Stimulated activated CD8-positive, alpha-beta memory T cell treated with anti-CD3 and anti-CD28 coated beads, Interleukin-7, amount 100 ng/mL, for 48 hours (primary cell): ENCODE measurements at places on chromosomes 3 and 15.

- DNase-seq, result no peak
These were observed 23.3 kb upstream of the C15orf39 start for GRCh38 chr15:75178171-75178937.

DNA sequence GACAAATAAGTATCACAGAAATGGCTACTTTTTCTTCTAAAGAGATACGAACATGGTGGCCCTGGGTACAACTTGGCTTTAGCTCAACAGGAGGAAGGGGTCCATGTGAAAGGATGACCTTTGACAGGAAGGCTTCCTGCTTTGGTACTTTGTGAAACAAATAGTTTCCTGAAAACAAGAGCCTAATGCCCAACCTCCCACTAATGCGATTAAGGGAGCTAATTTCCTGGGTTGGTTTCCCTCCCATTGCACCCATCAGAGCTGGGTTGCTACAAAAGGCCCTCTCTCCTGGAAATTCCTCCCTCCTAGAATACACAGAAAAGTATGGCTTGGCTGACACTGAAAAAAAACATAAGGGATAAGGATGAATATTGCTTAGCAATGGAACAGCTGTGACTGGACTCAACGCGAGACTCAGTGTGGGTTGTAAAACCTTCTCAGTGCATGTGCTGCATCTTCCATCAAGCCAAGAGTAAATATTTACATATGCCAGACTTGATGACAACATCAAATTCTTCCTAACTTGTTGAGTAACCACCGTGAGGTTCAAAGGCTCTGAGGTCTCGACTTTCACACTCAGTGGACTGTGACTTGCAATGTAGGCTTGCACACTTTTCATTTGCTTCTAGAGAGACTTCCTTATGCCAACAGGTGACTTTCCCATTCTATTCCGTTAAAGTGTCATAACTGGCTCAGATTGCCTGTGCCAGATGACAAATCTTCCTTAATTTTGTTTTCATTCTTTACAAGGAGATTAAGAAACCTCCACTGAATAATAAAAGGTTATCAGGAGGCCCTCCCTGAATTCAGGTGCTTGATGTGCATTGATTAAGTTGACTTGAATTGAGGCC, 60.1 kb downstream of the ADAMTS9 start:
- DNase-seq, result no peak

DNA sequence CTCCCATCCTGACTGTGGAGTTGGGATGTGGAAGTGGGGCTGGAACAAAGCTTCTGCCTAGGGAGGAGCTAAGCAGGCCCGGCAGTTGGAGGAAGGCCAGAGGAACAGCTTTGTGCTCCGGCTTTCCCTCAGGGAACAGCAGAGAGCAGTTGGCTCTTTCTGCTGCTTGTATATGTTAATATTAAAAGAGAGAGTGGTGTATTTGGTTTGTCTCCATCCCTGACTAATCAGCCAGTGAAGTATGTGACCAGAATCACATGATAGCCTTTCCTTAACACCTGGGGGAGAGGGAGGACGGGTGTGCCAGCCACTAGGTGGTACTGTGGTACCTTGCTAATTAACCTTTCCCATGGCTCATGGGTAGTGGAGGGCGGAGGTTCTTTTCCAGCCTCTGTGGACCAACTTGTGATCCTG, 10.0 kb downstream of the EIF2B5 start:
- no peak for DNase-seq

GRCh38 chr15:60325905-60326304, 71.9 kb downstream of the ANXA2 start:
- DNase-seq, result no peak

GRCh38 chr15:92812271-92812670, 87.9 kb upstream of the CHD2 start:
- no peak for DNase-seq

GRCh38 chr3:148451969-148452368, 245.7 kb upstream of the AGTR1 start:
- no peak for DNase-seq

GRCh38 chr3:15052335-15053242, 12.5 kb downstream of the MRPS25 start:
- DNase-seq, result no peak

DNA sequence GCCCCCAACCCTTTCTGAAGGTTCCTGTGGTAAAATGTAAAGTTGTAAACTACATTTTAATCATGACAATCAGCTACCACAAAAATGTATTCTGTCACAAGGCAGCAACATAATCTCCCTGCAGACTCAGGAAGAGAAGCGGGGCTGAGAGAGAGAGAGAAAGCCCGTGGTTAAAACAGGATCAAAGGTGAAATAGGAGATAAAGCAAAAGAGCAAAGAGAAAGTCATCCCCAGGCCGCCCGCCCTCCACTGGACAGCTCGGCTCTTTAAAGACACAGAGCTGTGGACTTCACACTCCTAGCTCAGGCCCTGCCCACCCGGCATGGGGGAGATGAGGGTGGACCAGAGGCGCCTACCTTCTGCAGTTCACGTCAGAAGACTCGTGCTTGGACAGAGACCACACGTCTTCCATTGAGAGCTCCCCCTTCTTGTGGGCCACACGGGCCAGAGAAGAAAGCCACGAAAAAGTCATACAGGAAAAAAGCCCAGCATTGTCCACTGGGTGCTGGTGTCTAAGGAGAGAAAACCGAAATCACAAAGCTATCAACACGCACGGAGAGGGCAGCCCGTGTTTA, 29.4 kb downstream of the ABCC5 start:
- no peak for DNase-seq

DNA sequence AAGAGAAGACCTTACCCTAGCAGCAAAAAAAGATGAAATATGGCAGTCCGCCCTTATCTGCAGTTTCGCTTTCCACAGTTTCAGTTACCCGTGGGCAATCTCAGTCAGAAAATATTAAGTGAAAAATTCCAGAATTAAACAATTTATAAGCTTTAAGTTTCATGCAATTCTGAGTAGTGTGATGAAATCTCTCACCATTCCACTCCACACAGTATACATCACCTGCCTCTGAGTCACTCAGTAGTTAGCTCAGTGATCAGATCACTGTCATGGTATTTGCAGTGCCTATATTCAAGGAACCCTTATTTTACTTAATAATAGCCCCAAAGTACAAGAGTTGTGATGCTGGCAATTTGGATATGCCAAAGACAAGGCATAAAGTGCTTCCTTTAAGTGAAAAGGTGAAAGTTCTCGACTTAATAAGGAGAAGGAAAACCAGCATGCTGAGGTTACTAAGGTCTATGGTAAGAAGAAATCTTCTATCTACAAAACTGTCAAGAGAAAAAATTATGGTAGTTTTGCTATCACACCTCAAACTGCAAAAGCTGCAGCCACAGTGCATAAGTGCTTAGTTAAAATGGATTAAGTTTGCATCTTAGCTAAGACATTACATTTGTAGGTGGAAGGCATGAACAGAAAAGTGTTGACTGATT, 48.1 kb downstream of the HSPBAP1 start:
- DNase-seq, result no peak

DNA sequence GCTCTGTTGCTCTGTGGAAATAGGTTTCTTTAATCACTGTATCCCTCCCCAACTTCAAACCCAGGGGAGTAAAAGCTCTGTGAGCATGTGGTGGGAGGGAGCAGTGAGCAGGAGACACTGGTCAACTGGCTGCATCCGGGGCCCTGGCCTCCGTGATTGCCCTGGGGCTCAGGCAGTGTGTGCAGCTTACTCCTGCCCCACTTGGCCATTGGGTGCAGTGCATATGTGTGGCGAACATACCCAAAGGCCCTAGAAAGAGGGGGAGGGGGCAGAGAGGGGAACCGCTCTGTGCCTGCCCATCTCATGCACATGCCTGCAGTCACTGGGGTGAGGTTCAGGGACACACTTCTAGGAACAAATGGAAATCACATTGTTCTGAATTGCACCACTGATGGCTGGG, 378.7 kb downstream of the ZBBX start:
- no peak for DNase-seq

DNA sequence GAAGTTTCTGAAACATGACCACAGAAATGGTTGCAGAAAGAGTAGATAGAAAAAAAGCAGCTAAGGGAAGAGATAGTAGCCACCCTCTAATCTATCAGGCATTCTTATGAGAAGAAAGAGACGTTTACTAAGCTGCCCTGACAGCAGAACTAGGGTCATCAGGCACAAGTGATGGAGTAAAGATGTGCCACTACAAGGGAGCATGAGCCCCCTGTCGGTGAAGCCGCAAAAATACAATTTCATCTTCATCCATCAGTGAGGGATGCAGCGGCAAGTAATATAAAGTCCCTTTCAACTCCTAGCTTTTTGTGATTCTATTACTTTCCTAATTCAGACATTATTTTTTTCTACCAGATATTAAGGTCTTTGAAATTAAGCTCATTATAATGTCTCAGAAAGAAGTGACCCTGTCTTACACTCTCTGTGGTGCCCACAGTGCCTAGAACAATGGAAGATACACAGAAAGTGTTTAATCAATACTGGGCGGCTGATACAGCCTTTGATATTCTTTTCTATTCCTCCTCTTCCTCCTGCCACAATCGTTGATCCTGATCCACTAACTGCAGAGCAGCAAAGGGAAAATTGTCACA, 651.6 kb downstream of the NTRK3 start:
- DNase-seq, result no peak

- DNase-seq, result peak; percentile 16
These were observed 16.0 kb upstream of the EID1 start for GRCh38 chr15:48861813-48862431.

DNA sequence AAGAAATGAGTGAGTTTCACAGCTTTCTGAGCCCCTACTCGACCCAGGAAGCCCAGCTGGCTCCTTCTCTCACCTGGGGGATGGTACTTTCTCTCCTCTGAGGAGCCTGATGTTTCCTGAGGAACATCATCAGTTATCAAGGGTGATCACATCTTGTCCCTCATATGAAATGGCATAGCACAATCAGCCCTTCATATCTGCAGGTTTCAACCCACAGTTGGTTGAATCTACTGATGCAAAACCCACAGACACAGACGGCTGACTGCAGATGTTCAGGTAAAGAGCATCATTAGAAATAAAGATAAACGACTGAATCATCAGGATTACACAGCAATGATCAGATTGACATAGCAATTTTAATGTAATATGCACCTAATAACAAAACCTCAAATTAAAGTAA, 93.6 kb upstream of the OSTN start:
- no peak for DNase-seq

- DNase-seq, result no peak
These were observed 89.1 kb upstream of the SLC2A2 start for GRCh38 chr3:171115667-171116066.

GRCh38 chr15:80490431-80490990, 86.3 kb downstream of the ARNT2 start:
- DNase-seq, result no peak

- no peak for DNase-seq
These were observed 80.9 kb downstream of the RAP2B start for GRCh38 chr3:153242896-153243295.

GRCh38 chr15:77631745-77632533, 773 bp downstream of the LINGO1 start:
- no peak for DNase-seq

GRCh38 chr3:140585828-140586227, 92.0 kb upstream of the TRIM42 start:
- no peak for DNase-seq

DNA sequence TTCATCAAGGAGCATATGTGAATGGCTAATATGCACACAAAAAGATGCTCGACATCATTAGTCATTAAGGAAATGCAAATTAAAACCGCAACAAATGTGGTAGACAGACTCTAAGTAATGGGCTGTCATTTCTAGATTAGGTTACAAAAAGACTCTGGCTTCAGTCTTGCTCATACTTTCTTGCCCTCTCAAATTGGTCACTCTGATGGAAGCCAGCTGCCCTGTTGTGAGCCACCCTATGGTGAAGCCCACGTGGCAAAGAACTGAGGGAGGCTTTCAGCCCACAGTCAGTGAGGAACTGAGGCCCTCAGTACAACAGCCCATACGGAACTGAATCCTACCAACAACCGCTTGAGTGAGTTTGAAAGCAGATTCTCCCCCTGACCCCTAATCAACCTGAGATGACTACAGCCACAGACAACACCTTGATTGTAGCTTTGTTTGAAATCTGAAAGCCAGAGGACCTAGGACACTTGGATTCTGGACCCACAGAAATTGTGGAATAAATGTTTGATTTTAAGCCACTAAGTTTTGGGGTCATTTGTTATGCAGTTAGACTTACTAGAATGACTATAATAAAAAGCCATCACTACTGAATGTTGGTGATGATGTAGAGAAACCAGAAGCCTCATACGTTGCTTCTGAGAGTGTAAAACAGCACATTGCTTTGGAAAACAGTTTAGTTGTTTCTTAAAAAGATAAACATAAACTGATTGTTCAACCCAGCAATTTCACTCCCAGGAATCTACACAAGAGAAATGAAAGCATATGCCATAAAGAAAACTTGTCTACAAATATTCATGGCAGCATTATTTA, 45.7 kb downstream of the EHHADH start:
- DNase-seq, result peak; percentile 2

DNA sequence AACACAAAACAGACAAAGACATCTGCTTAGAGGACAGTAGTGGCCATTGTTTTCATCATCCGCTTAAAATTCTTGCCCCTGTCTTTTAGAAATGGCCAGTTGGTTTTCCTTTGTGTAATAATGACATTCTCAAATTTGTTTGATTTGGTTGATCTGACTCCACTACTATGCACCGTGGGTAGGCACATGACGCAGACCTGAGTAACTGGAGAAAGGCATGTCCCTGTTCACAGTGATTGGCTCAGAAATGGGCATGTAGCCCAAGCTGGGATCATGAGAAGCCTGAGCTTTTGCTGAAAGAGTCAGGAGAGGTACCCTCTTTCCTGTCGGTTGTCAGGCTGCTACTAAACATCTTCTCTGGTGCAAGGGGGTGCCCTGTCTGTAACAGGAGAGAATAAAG, 36.6 kb upstream of the MAGI1 start:
- DNase-seq, result no peak

- DNase-seq, result no peak
These were observed 92.4 kb upstream of the TSC22D2 start for GRCh38 chr3:150315721-150316120.

DNA sequence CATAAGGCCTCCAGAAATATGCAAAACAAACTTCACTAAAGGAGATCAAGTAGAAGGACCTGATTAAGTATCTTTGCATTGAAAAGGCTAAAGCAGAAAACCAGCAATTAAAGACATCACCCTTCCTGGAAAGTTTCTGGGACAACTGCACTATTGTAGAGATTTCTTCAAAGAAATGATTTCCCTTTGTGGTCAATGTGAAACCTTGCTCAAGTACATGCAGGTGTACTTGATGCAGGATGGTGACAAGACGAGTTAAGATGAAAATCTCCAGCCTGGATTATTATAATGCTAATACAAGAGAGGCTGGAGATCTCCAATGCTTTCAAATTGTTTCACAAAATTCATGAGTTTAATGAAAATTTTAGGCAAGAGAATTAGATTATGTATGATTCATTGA, 208.4 kb downstream of the TIGIT start:
- no peak for DNase-seq

DNA sequence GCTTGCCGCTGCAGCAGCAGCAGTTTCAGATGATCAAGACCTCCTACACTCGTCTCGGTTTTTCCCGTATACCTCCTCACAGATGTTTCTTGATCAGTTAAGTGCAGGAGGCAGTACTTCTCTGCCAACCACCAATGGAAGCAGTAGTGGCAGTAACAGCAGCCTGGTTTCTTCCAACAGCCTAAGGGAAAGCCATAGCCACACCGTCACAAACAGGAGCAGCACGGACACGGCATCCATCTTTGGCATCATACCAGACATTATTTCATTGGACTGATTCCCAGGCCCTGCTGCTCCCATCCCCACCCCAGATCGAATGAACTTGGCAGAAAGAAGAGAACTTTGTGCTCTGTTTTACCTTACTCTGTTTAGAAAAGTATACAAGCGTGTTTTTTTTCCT, 17.6 kb downstream of the CALML4 start:
- no peak for DNase-seq

- no peak for DNase-seq
These were observed 2.4 kb upstream of the AKAP13 start for GRCh38 chr15:85377986-85378385.

GRCh38 chr3:125378762-125379161, 3.6 kb upstream of the ZNF148 start:
- DNase-seq, result no peak
